ENCODE measurements at places on chromosomes 11 and 22.

GRCh38 chr11:75594211-75594610 is 32.2 kb downstream of the SERPINH1 start:
- no peak for DNase-seq

DNA sequence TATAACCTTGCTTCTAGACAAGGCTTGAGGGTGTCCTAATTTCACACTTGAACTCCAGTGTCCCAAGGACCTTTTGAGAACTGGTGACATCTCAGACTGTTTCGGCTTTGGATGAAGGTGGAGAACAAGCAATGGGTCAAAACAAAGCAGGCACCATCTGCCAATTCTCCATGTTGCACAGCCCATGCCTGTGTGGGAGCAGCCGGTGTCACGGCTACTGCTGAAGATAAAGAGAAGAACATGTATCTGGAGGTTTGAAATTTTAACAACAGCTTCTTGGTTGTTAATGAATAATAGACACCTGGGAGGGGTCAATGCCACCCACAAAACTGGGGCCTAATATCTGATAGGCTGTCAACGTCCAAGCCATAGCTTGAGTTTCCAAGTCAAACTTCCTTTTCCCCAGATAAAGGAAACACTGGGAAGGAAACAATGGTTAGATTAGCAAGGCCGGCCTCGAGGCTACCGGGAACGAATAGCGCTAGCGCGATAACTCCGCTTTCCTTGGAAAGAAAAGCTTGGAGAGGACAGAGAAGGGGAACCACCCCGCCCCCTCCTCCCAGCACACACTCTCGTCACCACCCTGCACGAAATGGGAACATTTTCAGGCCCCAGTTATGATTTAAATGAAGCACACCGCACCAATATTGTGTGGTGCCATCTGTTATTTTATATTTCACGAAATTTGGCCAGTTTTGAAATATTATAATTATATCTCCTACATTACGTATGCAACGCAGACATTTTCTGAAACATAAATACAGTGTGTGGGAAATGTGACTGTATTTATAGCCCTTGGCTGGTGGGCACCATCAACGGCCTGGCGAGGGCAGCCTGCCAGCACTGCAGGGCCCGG is 21.8 kb upstream of the OPCML start:
- DNase-seq, result no peak

- DNase-seq, result no peak
These were observed 228.1 kb downstream of the MN1 start for GRCh38 chr22:27573280-27574001.

DNA sequence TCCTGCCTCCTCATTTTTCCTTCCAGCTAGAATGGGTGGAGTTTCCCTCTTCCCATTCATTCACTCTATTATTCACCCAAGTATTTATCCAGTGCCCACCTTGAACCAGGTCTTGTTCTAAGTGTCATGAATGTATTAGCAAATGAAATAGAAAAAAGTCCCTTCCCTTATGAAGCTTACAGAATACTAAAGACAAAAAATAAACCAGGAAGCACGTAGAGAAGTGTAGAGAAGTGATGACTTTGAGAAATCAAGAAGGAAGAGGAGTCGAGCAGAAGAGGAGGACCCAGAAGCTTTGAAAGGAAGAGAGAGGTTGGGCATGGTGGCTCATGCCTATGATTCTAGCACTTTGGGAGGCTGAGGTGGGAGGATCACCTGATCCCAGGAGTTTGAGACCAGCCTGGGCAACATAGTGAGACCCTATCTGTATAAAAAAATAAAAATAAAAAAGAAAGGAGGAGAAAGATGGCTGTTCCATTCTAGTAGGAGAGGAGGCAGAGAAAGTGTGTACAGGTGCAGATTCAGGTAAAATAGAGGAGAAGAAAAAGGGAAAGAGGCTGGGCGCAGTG is 17.1 kb upstream of the SYVN1 start:
- DNase-seq, result no peak

DNA sequence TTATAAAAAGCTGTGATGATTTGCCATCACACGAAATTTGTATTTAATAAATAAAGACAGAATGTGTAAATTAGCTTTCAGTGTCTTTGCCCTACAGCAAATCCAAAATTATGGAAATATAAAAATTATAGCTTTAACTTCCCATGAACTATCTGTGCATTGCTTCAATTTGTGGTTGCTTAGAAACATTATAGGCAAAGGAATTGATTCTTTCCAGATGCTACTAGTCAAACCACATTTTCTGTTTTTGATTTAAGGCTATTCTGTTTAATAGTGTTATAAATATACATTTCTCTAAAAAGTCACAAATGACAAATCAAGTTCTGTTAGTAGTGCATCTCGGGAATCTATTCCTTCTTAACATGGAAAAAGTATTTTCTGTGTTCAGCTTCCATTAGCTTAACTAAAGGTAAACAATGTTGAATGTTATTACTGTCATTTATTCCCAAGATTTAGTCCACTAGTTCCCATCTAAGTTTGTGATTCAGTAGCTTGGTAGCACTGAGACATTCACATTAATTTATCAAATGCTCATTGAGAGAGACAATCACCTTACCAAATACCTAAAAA is 1086.3 kb upstream of the CCDC90B start:
- DNase-seq, result no peak

DNA sequence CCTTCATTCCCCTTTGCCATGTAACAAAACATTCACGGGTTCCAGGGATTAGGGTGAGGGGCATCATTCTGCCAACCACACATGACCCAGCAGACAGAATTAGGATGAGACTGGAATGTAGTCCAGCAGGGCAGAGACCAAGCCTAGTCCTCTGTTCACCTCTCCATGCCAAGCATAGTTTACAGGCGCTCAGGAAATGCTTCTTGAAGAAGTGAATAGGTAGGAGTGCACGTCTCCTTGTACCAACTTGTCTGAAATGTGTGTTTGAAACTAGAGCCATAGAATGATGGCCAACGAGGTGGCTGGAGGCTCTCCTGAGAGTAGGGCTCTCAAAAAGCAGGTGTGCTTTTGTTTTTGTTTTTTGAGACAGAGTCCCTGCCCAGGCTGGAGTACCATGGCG is 8.2 kb downstream of the SPINDOC start:
- no peak for DNase-seq

GRCh38 chr11:96752221-96752620 is 362.4 kb downstream of the JRKL start:
- DNase-seq, result no peak

GRCh38 chr11:7524462-7525235 is 10.8 kb downstream of the PPFIBP2 start:
- no peak for DNase-seq

GRCh38 chr11:7160814-7161489 is 72.2 kb downstream of the RBMXL2 start:
- no peak for DNase-seq

- no peak for DNase-seq
These were observed 16.0 kb downstream of the STARD10 start for GRCh38 chr11:72777755-72778278.

GRCh38 chr11:117420143-117420485 is 92.5 kb downstream of the CEP164 start:
- no peak for DNase-seq

- no peak for DNase-seq
These were observed 4.3 kb upstream of the OR51V1 start for GRCh38 chr11:5204787-5205186.

DNA sequence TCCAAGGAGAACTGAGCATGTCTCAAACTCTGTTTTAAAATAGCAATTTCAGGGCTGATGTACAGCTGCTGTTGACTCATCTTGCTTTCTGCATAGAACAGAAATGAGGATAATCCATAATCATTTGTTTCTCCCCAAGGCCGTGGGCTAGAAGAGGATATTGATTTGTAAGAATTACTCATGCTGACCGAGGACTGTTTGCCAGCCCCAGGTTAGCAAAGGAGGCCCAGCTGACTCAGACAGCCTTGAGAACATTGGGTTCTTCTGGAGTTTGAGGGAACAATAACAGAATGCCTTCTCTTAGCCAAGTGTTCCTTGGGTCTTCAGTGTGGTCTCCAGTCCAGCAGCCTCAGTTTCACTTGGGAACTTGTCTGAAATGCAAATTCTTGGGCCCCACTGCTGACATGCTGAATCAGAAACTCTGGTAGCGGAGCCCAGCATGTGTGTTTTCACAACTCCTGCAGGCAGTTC is 92.0 kb downstream of the ZC3H12C start:
- no peak for DNase-seq

GRCh38 chr11:133549826-133550225 is 17.5 kb upstream of the OPCML start:
- DNase-seq, result no peak

GRCh38 chr11:70577948-70578347 is 179.6 kb downstream of the CTTN start:
- no peak for DNase-seq

GRCh38 chr22:40517631-40518030 is 118.9 kb downstream of the MRTFA start:
- DNase-seq, result no peak

DNA sequence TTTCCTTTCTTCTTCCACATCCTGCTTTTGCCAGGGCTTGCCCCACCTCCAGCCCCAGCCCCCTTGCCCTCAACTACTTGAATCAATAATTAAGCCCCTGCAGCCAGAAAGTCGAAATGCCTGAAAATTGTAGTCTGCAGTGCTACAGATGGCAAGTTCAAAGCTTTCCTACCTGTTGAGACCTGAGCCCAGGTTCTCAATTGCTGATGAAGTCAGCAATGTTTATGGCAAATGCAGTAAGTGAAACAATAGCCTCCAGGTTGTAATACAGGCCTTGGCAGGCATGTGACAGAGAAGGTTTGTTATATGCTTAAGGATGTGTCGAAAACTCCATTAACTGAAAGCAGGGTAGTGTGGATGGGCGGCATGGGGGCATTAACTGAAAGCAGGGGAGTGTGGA is 181.1 kb upstream of the SESN3 start:
- no peak for DNase-seq

DNA sequence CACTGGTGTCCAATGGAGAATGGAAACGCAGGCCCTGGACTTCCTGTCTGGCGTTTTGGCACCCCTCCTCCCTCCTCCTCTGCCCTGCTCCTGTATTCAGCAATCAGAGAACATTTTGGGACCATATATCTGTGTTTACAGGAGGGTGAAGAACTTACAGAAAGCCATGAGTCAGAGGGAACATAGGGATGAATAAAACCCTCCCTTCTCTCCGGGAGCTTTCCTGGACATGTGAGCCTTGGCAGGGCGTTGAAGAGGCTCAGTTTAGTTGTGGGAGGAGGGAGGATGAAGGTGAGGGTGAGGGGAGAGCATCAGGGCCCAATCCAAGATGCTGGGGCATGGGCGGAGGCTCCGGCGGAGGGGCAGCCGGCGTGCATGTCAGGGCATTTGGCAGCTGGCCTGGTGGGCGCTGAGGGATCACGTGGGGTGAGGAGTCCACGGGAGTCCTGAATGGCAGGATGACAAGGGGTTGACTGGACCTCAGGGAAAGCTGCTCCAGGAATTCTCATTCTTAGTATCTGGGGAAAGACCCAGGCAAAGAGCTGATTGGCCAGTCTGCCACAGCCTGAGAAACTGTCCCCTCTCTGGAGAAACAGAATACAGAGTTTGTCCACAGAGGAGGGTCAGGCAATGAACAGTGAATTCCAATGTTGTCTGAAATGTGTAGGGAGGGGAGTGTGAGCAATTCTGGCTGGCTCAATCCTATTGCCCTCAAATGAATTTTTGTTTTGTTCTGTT is 28.9 kb downstream of the MICAL2 start:
- no peak for DNase-seq

- no peak for DNase-seq
These were observed 2.9 kb downstream of the QSER1 start for GRCh38 chr11:32895471-32895870.

GRCh38 chr11:4539603-4540219 is 5.3 kb upstream of the OR52M1 start:
- DNase-seq, result peak; percentile 61

DNA sequence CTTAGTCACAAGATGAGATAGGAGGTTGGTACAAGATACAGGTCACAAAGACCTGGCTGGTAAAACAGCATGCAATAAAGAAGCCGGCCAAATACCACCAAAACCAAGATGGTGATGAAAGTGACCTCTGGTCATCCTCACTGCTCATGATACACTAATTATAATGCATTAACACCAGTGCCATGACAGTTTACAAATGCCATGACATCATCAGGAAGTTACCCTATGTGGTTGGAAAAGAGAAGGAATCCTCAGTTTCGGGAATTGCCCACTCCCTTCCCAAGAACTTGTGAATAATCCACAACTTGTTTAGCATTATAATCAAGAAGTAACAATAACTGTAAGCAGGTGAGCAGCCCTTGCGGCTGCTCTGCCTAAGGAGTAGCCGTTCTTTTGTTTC is 408.5 kb upstream of the RAG2 start:
- DNase-seq, result no peak

GRCh38 chr22:28899199-28899853 is 16.0 kb downstream of the ZNRF3 start:
- no peak for DNase-seq

GRCh38 chr11:127643268-127644058 is 642.9 kb upstream of the KIRREL3 start:
- no peak for DNase-seq

DNA sequence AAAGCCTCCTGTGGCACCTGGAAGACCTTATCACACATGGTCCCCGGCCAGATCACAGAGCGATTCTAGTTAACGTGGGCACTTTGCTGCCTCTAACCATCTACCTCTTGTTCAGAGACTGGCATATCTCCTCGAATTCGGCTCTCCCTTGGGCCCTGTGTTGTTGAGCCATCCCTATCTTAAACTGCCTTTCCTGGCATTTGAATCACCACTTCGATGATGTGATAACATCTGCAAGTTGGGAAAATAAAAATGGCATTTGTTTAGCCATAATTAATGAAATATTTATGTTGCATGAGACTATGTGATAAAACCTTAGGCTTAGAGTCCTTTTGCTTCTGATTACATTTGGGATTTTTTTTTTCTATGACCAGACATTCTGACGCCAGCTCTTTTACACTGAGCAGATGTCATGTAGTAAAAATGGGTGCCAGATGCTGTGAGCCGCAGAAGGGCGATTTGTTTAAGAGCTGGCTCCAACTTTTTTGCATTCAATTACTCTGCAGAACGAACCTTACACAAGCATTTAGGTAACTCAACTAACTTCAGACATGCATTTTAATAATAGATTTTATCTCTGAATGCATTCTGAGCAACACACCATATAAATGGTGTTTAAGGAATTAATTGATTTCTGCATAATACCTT is 58.5 kb upstream of the PARVA start:
- DNase-seq, result no peak

DNA sequence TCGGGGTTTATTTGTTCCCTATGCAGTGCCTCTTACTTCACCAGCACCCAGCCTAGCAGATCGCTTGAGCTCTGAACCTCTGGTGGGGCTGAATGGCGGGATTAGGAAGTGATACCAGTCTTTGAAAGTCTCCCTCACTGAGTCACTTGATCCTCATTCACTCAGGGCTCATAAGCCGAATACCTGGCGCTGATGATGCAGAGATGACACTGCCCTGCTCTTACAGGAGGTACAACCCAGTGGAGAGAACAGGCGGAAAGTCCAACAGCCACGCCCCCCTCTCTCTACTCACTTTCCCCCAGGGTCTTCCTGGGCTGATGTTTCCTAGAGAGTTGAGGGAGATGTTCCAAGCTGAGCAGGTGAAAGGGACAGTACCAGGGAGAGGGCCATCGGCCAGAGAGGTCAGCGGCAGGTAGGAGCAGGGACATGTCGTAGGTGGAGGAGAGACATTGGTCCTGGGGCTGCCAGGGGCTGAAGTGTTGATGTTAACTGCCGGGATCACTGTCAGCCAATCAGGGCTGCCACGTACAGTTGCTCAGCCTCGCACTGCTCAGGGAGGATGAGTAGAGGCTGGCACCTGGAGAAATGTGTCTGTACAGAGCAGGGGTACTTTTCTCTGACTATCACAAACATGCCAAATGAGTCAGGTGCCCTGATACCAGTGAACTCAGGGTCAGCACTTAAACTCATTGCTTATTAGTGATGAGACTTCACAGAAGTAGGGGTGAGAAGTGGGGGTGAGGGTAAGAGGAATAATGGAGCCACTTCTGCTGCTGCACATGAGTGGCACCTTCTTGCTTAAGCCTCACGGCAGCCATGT is 9.9 kb upstream of the APOBEC3A start:
- no peak for DNase-seq
